Activated T-helper 2 cell treated with anti-CD3 and anti-CD28 coated beads, Interferon-gamma antibody, Interleukin-2, Interleukin-4, amounts not matched to agents 10 μg/mL and 5 μg/mL and 100 μg/mL, durations not matched to agents 14 hours and 24 hours and 36 hours (primary cell): ENCODE measurements at places on chromosomes 1 and 21. TPM values are rescaled to one million over a fixed set of nuclear protein-coding genes. Genes with fewer than 3 reads are reported as not detected.

DNA sequence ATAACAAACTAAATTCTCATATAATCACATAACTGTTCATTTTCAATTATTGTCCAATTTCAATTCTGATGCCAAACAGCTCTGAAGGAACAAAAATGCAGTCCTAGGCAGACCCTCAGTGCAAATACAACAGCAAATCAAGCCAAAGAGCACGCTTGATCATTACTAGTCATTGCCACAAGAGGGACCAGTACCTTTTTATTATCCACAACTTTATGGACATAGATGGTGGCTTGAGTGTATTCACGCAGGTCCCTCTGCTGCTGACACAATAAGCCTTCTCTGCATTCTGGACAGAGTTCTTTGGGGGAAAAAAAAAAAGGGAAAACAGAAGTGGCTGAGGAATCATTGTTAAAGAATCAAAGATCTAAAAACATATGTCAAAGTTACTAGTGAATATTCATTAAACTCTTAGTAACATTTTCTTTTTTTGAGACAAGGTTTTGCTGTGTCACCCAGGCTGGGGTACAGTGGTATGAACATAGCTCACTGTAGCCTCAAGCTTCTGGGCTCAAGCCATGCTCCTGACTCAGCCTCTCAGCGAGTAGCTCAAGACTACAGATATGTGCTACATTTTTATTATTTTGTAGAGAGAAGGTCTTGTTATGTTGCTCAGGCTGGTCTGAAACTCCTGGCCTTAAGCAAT lies 34.3 kb upstream of the RAP1GAP start:
- DNase-seq: no peak

GRCh38 chr21:37489553-37489952 lies 123.0 kb downstream of the DYRK1A start:
- DNase-seq: no peak

- DNase-seq: peak; percentile 78
Measured at GRCh38 chr1:1371364-1371745, 3.7 kb downstream of the AURKAIP1 start.

The S100A12 gene
- total RNA-seq: not detected in 2 replicates

GRCh38 chr1:156499194-156499841 lies 1.3 kb downstream of the MEF2D start:
- no peak for DNase-seq

DNA sequence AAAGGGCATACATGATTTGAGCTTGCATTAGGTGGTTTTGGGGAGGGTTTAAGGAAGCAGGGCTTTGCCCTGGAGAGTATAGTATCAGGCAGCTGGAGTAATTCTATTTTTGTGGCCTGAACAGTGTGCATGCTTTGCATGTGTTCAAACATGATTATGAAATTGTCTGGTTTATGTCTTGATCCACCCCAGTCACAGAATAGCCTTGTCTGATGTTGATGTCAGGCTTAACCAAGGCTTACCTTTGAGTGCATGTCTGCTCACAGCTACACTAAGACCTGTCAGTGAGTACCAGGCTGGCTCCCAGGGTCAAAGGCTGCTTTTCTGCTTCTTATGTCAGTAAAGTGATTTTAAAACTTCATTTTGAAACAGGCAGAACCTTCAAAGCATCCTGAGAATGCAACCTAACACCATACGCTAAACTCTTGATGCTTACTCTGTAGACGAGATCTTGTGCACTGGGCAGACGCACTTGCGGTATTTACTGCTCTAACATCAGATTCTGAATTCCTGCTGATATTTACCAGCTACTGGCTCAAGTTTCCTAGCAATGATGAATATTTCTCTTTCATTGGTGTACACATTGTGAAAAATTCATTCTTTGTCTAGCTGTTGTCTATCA lies 78.9 kb downstream of the MAP3K21 start:
- DNase-seq: no peak

- no peak for DNase-seq
Measured at GRCh38 chr1:23522244-23522982, 8.6 kb downstream of the E2F2 start.

DNA sequence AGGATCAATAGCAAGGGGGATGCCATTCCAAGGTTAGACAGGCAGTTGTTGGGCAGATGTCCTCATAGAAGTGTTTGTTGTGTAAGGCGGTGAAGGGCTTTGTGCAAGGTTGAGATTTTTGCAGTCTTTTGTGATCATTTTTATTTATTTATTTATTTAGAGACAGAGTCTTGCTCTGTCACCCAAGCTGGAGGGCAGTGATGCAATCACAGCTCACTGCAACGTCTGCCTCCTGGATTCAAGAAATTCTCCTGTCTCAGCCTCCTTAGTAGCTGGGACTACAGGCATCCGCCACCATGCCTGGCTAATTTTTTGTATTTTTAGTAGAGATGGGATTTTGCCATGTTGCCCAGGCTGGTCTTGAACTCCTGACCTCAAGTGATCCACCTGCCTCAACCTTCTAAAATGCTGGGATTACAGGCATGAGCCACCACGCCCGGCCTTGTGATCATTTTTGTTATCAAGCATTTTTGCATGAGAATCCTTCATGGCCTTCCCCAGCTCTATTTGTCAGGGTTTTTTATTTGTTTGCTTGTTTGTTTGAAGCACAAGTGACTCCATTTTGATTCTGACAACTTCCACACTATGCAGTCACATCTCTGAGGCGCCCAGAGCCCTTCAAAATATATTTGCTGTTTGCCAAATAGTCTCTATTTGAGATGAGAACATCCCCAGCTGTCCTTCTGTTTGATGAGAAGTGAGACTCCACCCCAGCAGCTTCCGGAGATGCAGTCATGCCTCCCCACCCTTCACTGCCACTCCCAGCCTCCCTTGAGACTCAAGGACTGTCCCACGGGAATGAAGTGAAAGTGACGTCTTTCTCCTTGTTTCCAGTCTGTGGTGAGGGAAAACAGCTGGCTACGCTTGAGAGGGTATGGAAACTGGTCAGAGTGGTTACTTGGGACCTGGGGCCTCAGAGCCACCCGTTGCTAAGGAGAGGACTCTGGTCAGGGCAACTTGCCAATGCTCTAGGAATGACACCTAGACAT lies 38.0 kb downstream of the TMEM50B start:
- no peak for DNase-seq

The ADAMTSL4 gene
- 2.7 and 2.9 TPM in 2 replicates for total RNA-seq

DNA sequence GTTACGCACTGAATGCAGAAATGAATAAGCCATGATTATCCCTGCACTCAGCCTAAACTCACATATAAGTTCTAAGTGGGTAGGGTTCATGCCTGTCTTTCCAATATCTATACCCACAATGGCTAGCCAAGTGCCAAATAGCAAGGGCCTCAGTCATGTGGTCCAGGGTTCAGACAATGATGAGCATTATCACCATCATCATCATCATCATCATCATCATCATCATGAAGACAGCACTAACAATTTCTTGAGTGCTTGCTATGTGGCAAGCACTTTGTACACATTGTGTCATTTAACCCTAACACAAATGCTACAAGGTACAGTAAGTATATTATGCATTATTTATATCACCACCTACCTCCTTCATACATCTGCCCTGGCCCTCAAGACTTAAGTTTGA lies 500.0 kb downstream of the AGBL4 start:
- no peak for DNase-seq

DNA sequence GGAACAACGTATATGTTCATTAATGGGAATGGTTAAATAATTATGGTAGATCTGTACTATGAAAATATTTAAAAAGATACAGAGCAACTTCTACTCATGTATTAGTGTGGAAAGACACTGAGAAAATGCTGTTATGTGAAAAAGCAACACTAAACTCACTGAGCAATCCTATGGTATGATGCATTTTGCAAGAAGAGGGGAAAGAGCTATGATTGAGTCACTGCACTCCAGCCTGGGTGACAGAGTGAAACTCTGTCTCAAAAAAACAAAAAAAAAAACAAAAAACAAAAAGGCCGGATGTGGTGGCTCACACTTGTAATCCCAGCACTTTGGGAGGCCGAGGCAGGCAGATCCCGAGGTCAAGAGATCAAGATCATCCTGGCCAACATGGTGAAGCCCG lies 44.4 kb downstream of the ATP5PO start:
- DNase-seq: no peak

The DMBX1 gene
- not detected in 2 replicates for total RNA-seq
